ENCODE measurements at places on chromosomes 1 and 21. TPM values are rescaled to one million over a fixed set of nuclear protein-coding genes. Genes with fewer than 3 reads are reported as not detected.

GRCh38 chr1:58158016-58158415, 388.5 kb downstream of the OMA1 start:
- no peaks in the 10 kb centered on the region for H3K27me3 ChIP-seq
- no peaks in the 10 kb centered on the region for H3K36me3 ChIP-seq
- no peak overlapping the region for H3K27ac ChIP-seq
- H3K4me1 ChIP-seq: no peaks in the 10 kb centered on the region

- no peaks in the 10 kb centered on the region for H3K4me1 ChIP-seq
- H3K4me3 ChIP-seq: no peak overlapping the region
- no peak overlapping the region for H3K27ac ChIP-seq
- no peaks in the 10 kb centered on the region for H3K36me3 ChIP-seq
These were observed 94.6 kb upstream of the ARHGEF16 start for GRCh38 chr1:3359756-3360440.

GRCh38 chr21:42711667-42712066, 58.2 kb downstream of the PDE9A start:
- H3K4me1 ChIP-seq: no peaks in the 10 kb centered on the region
- no peak for DNase-seq
- H3K4me3 ChIP-seq: no peak overlapping the region

GRCh38 chr1:239237912-239238311, 148.5 kb upstream of the CHRM3 start:
- no peaks in the 10 kb centered on the region for H3K4me1 ChIP-seq
- H3K36me3 ChIP-seq: no peaks in the 10 kb centered on the region
- no peaks in the 10 kb centered on the region for H3K27me3 ChIP-seq
- no peak overlapping the region for H3K27ac ChIP-seq

- DNase-seq: no peak
- H3K27me3 ChIP-seq: no peaks in the 10 kb centered on the region
- H3K4me3 ChIP-seq: no peak overlapping the region
- H3K4me1 ChIP-seq: no peaks in the 10 kb centered on the region
- H3K36me3 ChIP-seq: no peaks in the 10 kb centered on the region
- H3K27ac ChIP-seq: no peak overlapping the region
These were observed 763.6 kb downstream of the ADGRL2 start for GRCh38 chr1:82564333-82564732.

DNA sequence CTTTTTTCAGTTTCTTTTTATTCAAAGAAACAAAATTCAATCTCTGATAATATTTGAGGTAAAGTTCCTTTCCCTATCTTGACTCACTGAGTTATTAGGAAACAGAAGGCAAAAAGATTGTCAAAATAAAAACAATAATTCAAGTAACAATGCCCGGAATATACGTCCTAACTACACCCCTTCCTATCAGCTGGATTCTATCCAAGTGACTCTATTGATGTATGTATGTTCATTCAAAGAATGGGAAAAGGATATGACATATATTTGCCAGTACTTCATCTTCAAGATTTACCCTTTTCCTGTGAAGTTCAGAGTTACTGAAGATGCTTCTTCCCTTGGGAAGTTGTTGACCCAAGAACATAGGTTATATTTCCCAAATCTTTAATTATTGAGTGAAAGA, 13.7 kb downstream of the SPRTN start:
- H3K4me1 ChIP-seq: no peaks in the 10 kb centered on the region
- no peaks in the 10 kb centered on the region for H3K27me3 ChIP-seq
- H3K36me3 ChIP-seq: peaks cover 36% of the 10 kb centered on the region
- no peak overlapping the region for H3K27ac ChIP-seq

BARHL2 gene
- not detected for total RNA-seq

LRRC3 gene
- total RNA-seq: 3.4 TPM
